ENCODE measurements at places on chromosomes 6 and 20. TPM values are rescaled to one million over a fixed set of nuclear protein-coding genes. Genes with fewer than 3 reads are reported as not detected.

DNA sequence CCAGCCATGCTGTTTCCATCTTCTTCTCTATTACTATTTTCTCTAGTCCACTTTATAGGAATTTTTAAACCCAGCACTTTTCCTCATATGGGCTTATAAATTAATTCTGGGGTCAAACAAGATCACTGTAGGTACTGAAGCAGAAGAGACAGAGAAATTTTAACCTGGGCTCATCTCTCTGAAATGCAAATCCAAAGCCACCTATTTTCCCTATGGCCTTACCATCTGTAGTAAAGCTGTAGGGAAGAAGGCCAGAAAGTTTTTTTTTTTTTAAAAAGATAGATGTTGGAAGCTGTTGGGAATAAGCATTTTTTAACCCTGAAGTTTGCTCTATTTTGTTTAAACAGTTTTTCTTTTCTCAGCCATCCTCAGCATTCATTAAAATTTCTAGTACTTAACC, 367.4 kb downstream of the CD109 start:
- DNase-seq: no peak

DNA sequence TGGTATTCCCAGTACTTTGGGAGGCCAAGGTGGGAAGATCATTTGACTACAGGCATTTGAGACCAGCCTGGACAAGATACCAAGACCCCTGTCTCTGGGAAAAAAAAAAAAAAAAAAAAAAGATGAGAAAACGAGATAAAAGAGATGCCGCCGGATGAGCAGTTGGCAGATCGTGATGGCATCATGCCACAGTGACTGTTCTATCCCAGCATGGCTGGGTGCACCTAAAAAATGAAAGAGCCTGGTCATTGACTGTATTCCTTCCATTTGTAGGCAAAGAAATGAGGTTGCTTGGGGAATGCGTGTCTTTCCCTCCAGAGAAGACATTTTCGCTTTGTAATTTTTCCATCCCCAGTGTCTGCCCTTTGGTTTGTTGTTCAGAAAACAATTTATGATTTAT, 12.9 kb downstream of the AKAP12 start:
- no peak for DNase-seq

GRCh38 chr6:110874880-110875547, 429 bp downstream of the AMD1 start:
- no peak for DNase-seq

GRCh38 chr20:5465604-5465927, 148.8 kb upstream of the PROKR2 start:
- no peak for DNase-seq

DNA sequence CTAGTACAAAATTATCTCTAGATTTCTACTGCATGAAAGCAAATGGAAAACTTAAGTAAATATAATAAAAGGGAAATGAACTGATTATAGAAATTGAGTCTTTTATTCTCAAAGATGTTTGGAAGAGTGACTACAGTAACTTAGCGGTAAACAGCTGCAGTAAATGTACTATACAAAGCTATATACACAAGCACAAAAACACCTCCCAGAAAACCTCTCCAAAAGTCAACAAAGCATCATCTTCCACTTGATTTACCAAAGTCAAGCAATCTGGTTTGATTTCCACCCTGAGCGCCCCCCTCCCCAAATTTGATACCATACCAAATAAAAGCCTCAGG, 142.1 kb upstream of the SHLD1 start:
- no peak for DNase-seq

- DNase-seq: no peak
Observed at GRCh38 chr6:63997221-63997620, 361.6 kb downstream of the PHF3 start.

Gene HNF4A
- not detected for polyA plus RNA-seq

Gene TUBB1
- polyA plus RNA-seq: not detected

Gene RSPH9
- polyA plus RNA-seq: 0.87 TPM
